HFFc6 (cell line): ENCODE measurements at places on chromosomes 7 and 10. TPM values are rescaled to one million over a fixed set of nuclear protein-coding genes. Genes with fewer than 3 reads are reported as not detected.

OPTN gene
- 81.7 to 87.5 TPM (median 84.5 TPM) in 3 replicates for total RNA-seq

THSD7A gene
- total RNA-seq, result not detected in 3 replicates

PNLIPRP2 gene
- total RNA-seq, result not detected in 3 replicates

CHN2 gene
- total RNA-seq, result not detected in 3 replicates

NOBOX gene
- not detected in 2 replicates for total RNA-seq

CASTOR2 gene
- total RNA-seq, result 20.8 to 24.0 TPM (median 22.2 TPM) in 3 replicates

TEX47 gene
- total RNA-seq, result not detected in 3 replicates

SAP25 gene
- 0.67 TPM in 1 of 3 replicates, not detected in the others for total RNA-seq

FRMPD2 gene
- not detected in 2 replicates for total RNA-seq

DNA sequence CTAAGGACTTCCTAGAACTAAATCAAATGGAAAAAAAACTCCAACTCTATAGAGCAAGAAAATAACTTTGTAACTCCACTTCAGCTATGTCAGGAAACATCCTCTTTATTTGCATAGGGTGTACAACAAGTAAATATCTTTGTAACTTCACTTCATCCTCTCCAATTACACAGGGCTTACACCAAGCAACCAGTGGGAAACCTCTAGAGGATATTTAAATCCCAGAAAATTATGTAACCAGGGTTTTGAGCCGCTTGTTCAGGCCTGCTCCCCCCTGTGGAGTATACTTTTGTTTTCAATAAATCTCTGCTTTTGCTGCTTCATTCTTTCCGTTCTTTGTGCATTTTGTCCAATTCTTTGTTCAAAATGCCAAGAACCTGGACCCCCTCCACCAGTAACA, 22.2 kb downstream of the LIPJ start:
- DNase-seq, result no peak
- H3K27ac ChIP-seq, result no peak overlapping the region
- no peaks in the 10 kb centered on the region for H3K36me3 ChIP-seq
- peaks cover 9% of the 10 kb centered on the region; the same call in 1 of the 2 replicates for H3K27me3 ChIP-seq

- no peak overlapping the region for H3K4me3 ChIP-seq
- no peaks in the 10 kb centered on the region for H3K36me3 ChIP-seq
- no peak for DNase-seq
- no peak overlapping the region for H3K27ac ChIP-seq
Observed at GRCh38 chr10:70977625-70978024, 89.3 kb upstream of the PCBD1 start.

DNA sequence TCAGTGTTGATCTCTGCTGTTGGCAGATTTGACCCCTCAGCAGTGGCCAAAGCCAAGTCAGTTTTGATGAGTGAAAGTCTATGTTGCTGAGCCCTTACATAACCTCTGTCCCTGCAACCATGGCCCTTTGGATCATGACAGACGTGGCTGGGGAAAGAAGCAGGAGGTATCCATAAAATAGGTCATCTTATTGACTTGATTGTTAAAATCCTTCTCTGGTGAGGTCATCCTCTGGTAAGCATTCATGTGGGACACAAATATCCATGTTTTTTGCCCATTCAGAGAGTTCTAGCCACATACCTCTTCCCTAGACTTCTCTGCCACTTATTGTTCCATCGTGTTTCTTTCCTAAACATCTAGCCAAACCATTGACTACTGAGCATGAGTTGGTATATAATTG, 251.9 kb upstream of the PTER start:
- H3K36me3 ChIP-seq, result no peaks in the 10 kb centered on the region
- DNase-seq, result no peak
- no peaks in the 10 kb centered on the region; the same call in 1 of the 2 replicates for H3K27me3 ChIP-seq
- no peaks in the 10 kb centered on the region for H3K4me1 ChIP-seq
- no peak overlapping the region for H3K27ac ChIP-seq

- H3K27ac ChIP-seq, result no peak overlapping the region
- no peak overlapping the region for H3K4me3 ChIP-seq
- peaks cover 28% of the 10 kb centered on the region for H3K27me3 ChIP-seq
- no peak for DNase-seq
Observed at GRCh38 chr7:45229156-45229920, 71.7 kb downstream of the RAMP3 start.

DNA sequence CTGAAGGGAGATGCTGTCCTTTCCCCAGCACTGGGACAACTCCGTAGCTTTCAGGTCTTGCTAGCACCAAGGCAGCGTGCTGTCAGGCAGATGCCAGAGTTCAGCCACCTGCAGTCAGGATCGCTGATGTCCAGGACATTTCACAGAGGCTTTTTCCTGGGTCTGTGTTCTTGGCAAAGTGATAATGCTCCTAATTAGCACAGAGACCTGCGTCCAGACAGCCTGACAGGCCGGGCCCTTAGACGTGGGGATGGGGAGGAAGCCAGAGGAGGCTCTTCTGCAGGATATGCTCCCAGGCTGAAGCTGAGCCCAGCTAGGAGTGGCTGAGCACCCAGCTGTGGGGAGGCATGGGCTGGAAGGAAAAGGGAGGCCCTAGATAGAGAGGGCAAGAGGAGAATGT, 82.5 kb upstream of the TBX20 start:
- H3K27ac ChIP-seq, result no peak overlapping the region
- no peaks in the 10 kb centered on the region for H3K36me3 ChIP-seq
- no peaks in the 10 kb centered on the region for H3K27me3 ChIP-seq
- no peaks in the 10 kb centered on the region for H3K4me1 ChIP-seq
- DNase-seq, result no peak
- H3K4me3 ChIP-seq, result no peak overlapping the region

DNA sequence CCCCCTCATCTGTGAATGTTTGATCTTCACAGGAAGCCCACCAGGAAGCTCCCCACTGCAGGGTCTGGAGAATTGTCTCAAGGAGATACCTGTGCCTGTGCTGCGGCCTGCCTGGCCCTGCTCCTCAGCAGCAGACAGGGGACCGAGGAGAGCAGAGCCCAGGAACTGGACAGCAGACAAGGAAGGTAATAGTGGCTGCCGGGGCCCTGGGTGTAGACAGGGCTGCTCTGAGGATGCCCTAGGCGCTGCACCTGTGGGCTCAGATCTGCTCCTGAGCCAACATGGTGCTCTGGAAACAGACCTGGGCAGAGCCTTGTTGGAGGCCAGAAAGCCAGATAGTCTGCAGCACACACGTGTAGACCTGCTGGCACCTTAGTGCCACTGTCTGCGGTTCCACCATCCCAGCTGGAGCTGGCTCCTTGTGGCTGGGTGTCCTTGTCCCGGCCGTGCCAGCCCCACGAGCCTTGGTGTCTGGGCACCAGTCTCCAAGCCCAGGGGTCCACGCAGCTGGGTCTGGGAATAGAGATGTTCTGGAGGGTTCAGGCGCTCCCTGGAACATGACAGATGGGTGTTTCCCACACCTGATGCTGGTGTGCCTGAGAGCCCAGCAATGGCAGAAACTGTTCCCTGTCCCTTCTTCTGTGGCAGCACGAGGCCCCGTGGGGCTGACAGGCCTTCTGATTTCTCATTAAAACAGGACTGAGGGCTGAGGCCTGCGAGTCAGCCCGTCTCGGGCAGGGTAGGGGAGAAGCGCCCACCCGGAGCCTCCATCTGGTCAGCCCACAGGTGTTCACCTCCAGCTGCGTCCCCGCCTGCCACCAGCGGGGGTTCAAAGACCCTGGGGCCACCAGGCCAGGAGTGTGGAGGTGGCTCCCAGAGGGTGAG, 44.7 kb downstream of the ZNF467 start:
- no peaks in the 10 kb centered on the region for H3K27me3 ChIP-seq
- no peaks in the 10 kb centered on the region for H3K4me1 ChIP-seq
- no peaks in the 10 kb centered on the region for H3K36me3 ChIP-seq
- no peak overlapping the region for H3K27ac ChIP-seq

GRCh38 chr7:131721660-131722059, 165.2 kb upstream of the PODXL start:
- H3K27ac ChIP-seq, result no peak overlapping the region
- H3K4me3 ChIP-seq, result no peak overlapping the region
- H3K36me3 ChIP-seq, result no peaks in the 10 kb centered on the region
- H3K27me3 ChIP-seq, result peaks cover 10% of the 10 kb centered on the region
- peaks cover 21% of the 10 kb centered on the region for H3K4me1 ChIP-seq

GRCh38 chr10:69087590-69088470, at the start of gene SRGN:
Gene SRGN (plus strand): TSS chr10:69088103. CDS start chr10:69088158, 55 bp downstream.
- DNase-seq, result peak; percentile 52
- H3K4me1 ChIP-seq, result peaks cover 71% of the 10 kb centered on the region
- H3K27ac ChIP-seq, result peak within 1 kb of the TSS; percentile 94
- H3K36me3 ChIP-seq, result peaks cover 23% of the 10 kb centered on the region; the same call in 1 of the 2 replicates
- H3K27me3 ChIP-seq, result no peaks in the 10 kb centered on the region; the same call in 1 of the 2 replicates

DNA sequence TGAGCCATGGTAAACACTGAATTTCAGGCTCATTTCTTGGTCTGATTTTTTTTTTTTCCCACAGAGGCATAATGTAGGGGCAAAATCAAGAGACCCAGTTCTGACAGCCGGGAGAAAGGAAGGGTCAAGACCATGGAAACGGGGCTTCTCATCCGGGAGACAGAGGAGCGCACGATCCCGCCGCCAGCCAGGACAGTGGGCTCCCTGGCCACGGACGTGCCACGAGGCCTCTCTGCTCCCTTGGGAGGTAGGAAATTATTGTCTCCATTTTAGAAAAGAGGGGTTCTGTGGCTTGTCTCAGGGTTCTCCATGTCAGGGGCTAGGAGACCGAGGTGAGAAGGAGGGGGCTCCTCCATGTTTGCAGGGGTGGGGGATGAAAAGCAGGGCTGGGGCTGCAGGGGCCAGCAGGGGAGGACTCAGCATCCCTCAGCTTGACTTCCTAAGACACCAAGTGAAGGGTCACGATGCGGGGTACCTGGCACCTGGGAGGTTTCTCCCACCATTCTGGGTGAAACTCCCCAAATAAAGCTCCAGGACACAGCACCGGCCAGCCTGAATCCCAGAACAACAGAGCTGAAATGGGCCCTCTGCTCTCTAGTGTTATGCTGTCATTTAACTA, 37.6 kb downstream of the PPIF start:
- peaks cover 4% of the 10 kb centered on the region for H3K36me3 ChIP-seq
- no peak overlapping the region for H3K27ac ChIP-seq
- H3K4me3 ChIP-seq, result no peak overlapping the region
- peaks cover 30% of the 10 kb centered on the region for H3K4me1 ChIP-seq

- no peak overlapping the region for H3K27ac ChIP-seq
- H3K4me3 ChIP-seq, result no peak overlapping the region
- H3K36me3 ChIP-seq, result no peaks in the 10 kb centered on the region
- H3K27me3 ChIP-seq, result peaks cover 8% of the 10 kb centered on the region
Observed at GRCh38 chr10:34119456-34119855, 695.6 kb downstream of the PARD3 start.

- H3K27me3 ChIP-seq, result no peaks in the 10 kb centered on the region; the same call in 1 of the 2 replicates
- H3K27ac ChIP-seq, result no peak overlapping the region
- H3K4me1 ChIP-seq, result peaks cover 18% of the 10 kb centered on the region
- no peaks in the 10 kb centered on the region for H3K36me3 ChIP-seq
Observed at GRCh38 chr7:25857376-25858067, 294.5 kb upstream of the NFE2L3 start.
